ENCODE measurements at places on chromosomes 1 and 21.
A peak's percentile ranks its signal among the peaks of the same experiment; 100 is the strongest.

- no peak for DNase-seq
Observed at GRCh38 chr1:7538033-7538432, 233.1 kb upstream of the VAMP3 start.

DNA sequence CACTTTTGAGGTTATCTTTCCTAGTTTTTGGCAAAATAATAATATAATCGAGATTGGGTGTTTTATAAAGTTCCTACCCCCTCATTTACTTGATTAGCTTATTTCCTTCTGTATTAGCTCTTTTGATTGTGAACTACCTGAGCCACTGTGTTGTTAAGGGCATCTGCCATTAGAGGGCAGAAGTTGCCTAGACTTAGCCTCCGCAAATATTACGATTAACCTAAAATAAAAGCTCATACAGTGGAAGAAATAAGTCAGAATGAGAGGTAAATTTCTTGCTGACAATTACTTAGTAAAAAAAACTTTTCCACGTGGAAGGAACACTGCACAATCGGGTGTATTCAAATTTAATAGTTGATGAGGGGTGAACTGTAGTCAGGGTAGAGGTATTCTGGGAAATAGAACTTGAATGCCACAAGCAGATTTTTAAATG, 2.3 kb downstream of the H3-3A start:
- DNase-seq = peak; percentile 9

DNA sequence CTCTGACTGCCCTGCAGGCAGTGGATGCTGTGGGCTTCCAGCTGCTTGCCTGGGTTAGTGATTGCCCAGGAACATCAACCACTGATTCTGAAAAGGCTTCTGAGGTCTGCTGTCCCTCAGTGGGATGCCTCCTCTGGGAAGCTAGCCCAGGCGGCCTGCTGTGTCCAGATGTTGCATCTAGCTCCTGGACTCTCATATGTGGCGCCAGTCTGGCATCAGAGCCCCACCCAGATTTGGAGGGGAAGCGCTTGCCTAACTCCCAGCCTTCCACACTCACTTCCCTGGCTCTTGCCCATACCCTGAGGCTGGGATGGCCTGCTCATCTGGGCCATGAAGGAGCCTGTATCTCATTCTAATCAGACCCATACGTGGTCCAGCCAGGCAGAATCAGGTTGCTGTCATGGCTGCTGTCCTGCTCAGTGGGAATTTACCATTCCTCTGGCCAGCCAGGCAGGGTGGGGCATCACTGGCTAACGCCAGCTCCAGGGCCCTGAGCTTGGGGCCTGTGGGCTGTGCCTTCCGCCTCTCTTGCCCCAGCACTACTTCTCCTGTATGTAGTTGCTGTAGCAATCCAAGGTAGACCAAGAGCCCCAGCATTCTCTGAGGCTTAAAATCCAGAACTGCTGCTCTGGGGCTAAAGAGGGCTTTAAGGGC, 4.1 kb downstream of the CSF1 start:
- DNase-seq = no peak

GRCh38 chr1:113787663-113788062, 24.6 kb downstream of the RSBN1 start:
- DNase-seq = no peak

DNA sequence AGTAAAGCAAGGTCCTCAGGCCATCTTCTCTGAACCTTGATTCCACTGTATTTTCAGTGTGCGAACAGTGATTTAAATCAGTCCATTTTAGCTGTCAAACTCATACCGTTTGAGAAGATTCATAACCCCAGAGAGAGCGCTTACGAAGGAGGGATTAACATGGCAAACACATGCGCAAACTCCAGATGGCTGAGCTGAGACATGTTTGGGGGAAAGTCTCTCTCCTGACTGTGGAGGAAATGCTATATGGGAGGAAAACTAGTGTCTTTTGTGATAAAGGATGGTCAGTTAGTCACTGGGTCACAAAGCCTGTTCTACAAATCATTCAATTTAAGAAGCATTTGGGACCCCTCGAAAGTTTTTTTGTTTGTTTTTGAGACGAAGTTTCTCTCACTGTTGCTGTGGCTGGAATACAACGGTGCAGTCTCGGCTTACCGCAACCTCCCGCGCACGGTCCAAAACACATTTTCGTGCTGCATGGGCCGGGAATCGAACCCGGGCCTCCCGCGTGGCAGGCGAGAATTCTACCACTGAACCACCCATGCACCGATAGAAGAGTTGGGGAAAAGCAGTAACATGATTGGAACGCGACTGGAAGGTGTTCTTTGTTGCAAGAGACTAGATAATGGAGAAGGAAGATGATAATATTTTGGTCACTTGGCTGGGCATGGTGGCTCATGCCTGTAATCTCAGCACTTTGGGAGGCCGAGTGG, 58.4 kb upstream of the CXADR start:
- no peak for DNase-seq

GRCh38 chr1:42336978-42337377, 1.9 kb upstream of the FOXJ3 start:
- DNase-seq = no peak

DNA sequence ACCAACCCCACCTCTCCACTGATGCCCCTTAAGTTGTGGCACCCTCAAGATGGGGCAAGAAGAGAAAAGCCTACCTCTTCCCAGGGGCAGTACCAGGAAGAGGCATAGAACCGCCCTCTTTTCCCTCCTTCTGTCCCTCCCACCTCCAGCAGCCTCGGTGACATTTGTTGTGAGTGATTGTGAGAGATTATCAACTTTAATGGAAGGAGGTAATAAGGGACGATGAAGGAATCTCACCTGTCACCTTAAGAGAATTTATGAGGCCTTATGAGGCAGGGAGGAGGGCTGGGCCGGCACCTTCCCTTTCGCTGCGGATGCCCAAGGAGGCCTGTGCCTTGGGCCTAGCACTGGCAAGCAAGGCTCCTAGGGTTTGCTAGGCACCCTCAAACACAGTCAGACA, 1.4 kb upstream of the ADGRB2 start:
- DNase-seq = no peak

DNA sequence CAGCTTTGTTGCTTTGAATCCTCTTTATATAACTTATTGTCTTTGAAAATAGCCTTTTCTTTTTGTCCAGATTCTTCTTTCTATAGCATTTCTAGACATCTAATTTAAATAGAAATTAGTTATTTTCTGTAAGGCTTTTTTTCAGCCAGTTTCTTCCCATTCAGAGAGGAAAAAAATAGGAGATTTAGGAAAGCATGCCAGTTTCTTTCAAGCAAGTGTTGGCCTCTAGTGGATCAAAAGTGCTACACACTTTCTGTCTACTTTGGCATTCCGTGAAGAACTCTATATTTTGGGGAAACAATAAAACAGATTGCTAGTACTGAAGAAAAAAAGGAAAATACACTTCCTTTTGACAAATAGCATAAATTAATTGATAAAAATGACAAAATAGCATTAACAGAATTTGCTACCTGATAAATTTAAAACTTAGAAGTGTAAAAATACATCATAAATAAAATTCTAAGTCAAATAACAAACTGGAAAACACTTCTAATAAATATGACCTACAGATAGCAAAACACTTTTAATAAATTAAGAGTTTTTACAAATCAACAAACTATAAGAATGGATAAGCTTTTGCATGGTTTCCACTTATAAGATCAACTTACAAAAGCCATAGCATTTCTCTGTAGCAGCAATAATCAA, 13.1 kb upstream of the EXO1 start:
- no peak for DNase-seq

DNA sequence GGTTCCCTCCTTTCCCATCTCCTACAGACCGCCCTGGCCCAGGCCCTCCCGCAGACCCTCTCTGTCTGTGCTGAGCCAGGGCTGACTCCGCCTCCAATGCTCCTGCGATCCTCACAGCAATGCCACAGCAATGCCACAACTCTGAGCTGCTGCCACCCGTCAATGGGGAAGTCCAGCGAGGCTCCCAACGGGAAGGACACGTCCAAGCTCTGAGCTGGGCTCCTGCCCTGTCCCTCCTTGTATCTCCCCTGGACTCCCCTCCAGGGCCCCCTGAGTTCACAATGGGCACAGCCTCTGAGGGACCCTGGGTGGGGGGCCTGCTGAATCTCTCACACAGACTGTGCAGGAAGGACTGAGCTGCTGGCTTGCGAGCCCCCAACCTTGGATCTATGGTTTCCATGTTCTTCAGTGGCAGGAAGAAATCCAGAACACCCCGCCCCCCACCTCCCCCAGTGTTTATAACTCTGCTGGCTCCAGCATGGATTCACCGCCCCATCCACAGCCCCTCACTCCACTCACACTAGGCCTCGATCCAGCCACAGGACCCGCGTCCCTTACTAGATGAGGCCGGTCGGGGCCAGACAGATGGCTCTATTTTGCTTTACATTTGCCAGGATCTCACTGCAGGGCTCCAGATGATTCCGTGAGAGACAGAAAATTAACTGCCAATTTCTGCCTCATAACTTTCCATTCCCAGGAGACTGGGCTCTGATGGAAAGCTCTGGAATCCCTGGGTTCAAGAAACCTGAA, 338.0 kb downstream of the MATN1 start:
- DNase-seq = no peak

DNA sequence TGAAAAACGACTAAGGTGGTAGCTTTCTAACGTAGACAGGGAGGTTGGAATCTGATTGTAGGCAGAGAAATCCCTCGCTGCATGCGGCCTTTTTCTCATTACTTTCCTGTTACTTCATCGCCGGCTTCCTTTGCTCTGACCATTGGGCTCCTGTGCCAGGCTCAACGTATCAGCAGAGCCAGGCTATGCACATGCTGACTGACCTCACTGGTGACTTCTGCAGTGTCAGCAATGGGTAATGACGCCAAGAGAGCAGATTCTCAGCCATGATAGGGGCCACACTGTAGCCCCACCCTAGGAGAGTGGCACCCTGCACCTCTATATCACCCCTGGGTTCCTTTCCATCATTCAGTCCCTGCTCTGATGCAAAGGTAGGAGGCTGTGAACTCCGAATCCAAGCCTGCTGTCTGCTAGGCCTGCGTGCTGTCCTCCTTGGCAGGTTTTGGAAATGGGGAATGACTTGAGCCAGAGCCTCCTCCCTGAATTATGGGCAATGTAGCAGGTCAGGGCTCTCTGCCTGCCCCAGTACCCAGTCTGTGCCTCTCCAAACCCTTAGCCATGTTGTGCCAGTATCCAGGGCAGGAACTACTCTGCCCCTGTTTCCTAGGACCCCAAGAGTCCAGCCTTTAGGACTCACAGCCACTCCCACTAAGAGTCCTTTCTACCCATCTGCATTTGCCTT, 11.4 kb downstream of the PPFIA4 start:
- DNase-seq = no peak

GRCh38 chr1:223751696-223752095, 39.4 kb downstream of the CAPN2 start:
- DNase-seq = no peak

- DNase-seq = peak; percentile 44
Observed at GRCh38 chr1:101235216-101235695, 1.6 kb upstream of the S1PR1 start.

DNA sequence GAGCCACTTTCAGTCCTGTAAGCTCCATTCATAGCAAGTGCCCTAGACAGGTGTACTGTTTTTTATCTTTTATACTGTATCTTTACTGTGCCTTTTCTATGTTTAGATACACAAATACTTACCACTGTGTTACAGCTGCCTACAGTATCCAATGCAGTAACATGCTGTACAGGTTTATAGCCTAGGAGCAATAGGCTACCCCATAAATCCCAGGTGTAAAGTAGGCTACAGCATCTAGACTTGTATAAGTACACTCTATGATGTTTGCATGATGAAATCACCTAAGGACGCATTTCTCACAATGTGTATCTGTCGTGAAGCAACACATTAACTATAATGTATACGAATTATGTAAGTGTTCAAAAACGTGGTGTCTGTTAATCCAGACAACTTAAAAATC, 10.7 kb downstream of the HLCS start:
- DNase-seq = no peak

DNA sequence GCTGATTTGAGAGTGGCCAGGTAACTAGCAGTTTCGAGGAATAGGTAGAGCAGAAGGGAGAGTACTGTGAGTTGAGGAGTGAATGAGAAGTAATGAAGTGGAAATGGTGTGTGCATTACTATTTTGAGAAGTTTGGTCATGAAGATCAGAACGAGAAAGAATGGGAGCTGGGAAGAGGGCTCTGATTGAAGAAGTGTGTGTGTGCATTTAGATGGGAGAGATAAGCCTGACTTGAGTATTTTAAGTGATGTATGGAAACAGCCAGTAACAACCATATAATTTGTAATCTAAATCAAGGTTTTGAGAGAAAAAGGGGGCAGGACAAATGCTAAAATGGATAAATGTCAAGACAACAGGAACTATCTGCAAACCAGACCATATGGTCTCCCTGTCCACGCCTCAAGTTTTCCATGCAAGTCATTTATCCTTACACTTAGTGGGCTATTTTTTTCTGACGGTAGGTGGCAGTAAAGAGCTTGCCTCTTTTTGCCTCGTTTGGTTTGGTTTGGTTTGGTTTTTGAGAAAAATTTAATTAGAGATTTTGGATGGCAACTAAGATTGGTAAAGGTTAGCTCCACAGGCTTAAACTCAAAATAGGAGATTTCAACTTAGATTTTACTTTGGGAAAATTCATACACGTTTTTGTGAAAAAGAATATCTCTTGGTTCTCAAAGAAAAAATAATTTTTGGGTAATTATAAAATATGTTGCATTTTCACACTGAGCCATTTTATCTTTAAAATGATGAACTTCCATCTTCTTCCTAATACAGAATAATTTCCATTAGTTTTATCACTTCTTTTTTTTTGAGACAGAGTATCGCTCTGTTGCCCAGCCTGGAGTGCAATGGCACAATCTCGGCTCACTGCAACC, 9.5 kb upstream of the B3GALNT2 start:
- no peak for DNase-seq

DNA sequence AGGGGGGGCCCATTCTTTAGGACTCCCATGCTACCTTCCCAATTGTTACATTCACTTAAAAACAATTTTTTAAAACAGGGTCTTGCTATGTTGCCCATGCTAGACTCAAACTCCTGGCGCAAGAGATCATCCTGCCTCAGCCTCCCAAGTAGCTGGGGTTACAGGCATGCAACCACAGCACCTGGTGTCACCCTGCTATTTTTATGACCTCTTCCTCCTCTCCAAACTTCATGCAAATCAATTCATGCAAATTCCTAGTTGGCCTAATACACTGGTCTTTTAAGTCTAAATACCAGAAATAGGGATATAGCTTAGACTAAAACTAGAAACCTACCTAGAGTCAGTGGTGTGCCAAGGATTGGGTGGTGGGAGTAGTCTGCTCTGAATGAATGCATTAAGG, 30.1 kb downstream of the CDKN2C start:
- no peak for DNase-seq

- no peak for DNase-seq
Observed at GRCh38 chr1:63651161-63651701, 58.0 kb downstream of the PGM1 start.
